ENCODE measurements at places on chromosomes 3 and 15.

DNA sequence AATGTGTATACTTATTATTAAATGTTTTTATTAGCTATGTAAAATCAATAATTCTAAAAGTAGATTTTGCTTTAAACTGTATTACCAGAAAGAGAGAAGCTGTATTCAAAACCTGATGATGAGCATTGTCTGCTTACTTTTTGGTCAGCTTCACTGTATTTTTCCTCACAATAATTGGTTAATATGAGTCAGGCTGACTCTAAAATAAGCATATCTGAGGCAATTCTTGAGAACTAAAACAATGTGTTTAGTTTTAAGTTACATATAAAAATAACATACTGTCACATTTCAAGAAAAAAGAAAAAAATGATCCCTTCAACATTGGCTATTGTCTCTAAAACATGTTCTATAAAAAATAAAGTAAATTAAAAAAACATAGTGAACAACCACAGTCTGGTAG lies 66.1 kb downstream of the EPHA3 start:
- DNase-seq: no peak

- DNase-seq: no peak
Observed at GRCh38 chr3:170809007-170809974, 60.7 kb downstream of the RPL22L1 start.

- no peak for DNase-seq
Observed at GRCh38 chr15:90683371-90683770, 33.8 kb upstream of the BLM start.

DNA sequence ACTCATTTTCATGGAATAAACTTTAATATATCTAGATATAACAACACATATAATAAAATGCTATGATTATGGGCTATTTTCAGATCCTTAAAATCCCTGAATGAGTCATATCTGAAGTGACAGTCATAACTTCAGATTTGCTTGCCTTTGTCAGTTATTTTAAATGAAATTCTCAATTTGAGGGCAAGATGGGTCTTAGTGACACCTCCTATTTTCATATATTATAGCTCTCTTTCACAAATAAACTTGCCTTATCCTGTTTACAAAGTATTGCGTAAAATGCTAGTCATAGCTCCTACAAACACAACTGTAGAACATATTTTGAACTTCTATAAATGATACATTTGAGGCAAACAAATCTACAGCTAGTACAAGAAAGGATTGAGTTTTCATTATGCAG lies 6.2 kb upstream of the THRB start:
- no peak for DNase-seq

- no peak for DNase-seq
Observed at GRCh38 chr15:41262571-41262970, 31.5 kb downstream of the CHP1 start.

DNA sequence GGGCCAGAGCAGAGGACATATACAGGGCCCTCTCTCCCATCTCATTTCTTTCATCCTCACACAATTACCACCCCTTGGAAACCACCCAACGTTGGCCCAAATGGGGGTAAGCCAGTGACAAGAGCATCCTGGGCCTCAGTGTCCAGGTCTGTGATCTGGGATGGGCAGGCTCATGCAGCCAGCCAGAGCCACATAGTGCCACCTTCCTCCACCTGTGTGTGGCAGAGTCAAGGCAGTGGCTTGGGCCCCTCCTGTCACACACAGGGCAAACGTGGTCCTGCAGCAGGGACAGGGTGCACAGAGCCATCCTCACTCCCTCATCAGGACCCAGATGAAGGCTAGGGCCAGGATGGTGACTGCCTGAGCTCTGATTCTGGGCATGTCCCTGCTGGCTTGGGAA lies 2.3 kb upstream of the MYL3 start:
- no peak for DNase-seq

DNA sequence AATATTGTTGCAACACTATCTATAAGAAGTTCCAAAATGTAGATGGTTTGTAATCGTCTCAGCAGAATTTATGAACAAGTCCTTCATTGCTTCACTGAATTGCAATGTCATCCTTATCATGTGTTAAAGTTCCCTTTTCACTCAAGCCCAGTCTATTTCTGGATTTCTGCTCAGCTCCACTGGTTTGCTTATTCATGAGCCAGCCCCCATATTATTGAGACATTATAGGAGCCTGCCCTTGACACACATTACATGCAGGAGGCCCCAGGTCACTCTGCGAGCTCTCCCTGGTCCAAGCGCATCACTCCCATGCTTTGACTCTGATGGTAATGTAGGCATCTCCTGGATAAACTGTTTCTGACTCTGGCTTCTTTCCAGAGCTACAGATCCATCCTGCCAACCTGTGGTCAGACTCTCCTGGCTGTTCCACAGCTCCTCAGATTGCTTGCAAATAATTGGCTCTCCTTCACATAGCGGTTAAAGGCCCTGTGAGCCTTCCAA lies 56.9 kb downstream of the ABTB1 start:
- no peak for DNase-seq

DNA sequence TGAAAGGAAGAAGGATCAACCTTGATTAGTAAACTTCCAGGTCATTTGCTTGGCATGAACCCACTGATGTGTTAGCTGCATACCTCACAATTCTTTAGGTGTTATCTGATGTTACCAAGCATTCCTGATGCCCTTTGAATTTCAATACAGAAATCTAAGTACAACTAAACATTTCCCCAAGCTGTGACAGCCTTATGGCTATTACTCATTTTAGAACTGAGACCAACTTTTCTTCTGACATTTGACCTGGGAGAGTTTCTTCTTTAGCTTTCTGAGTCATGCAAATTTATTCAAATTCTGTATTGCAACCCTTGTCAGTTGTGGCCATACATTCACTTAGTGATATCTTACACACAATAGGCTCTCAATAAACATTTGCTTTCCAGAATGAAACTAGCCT lies 124.3 kb downstream of the TIGIT start:
- no peak for DNase-seq

DNA sequence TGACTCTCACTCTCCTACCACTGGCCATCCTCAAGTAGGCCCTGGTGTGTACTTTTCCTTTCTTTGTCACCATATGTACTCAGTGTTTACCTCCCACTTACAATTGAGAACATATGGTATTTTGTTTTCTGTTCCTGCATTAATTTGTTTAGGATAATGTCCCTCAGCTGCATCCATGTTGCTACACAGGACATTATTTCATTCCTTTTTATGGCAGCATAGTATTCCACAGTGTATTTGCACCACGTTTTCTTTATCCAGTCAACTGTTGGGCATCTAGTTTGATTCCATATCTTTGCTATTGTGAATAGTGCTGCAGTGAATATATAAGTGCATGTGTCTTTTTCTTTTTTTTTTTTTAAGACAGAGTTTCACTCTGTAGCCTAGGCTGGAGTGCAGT lies 126.2 kb downstream of the GALK2 start:
- DNase-seq: no peak

- no peak for DNase-seq
Observed at GRCh38 chr3:150238995-150239619, 169.0 kb upstream of the TSC22D2 start.

DNA sequence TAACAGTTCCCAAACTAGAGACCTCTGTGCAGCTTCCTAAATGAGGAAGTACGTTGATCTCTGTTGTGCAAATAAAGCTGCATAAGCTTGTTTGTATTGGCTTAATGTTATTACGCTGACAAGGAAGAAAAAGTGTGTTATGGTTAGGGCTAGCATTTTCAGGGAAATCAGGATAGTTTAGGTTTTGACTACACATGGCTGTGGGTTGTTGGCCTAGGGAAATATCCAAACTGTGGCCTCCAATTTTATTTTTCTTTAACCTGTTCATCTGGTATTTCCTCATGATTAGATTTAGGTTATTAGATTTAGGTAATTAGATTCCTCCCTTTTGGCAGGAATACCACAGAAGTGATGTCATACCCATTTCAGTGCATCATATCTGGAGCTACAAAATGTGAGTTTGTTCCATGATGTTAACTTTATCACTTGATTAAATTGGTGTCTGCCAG lies 8.7 kb upstream of the MCCC1 start:
- no peak for DNase-seq

- no peak for DNase-seq
Observed at GRCh38 chr3:146037697-146038096, 123.3 kb downstream of the PLOD2 start.

DNA sequence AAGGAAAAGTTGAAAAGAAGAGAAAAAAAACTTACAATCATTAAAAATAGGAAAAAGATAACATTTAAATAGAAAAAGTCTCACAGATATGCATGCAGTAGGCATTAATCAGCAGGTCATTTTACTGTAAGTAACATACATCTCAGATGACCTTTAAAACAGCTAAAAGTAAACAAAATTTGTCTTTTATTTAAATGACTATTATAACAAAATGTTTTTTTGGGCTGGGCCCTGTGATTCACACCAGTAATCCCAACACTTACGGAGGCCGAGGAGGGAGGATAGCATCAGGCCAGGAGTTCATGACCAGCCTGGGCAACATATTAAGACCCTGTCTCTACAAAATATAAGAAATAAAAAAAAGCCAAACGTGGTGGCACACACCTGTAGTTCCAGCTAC lies 14.7 kb downstream of the IQGAP1 start:
- DNase-seq: no peak

- no peak for DNase-seq
Observed at GRCh38 chr3:34107669-34108068, 309.2 kb downstream of the PDCD6IP start.

GRCh38 chr3:170848292-170848917 lies 21.6 kb downstream of the RPL22L1 start:
- no peak for DNase-seq

GRCh38 chr15:69414701-69415167 lies 585 bp downstream of the KIF23 start:
- DNase-seq: no peak

DNA sequence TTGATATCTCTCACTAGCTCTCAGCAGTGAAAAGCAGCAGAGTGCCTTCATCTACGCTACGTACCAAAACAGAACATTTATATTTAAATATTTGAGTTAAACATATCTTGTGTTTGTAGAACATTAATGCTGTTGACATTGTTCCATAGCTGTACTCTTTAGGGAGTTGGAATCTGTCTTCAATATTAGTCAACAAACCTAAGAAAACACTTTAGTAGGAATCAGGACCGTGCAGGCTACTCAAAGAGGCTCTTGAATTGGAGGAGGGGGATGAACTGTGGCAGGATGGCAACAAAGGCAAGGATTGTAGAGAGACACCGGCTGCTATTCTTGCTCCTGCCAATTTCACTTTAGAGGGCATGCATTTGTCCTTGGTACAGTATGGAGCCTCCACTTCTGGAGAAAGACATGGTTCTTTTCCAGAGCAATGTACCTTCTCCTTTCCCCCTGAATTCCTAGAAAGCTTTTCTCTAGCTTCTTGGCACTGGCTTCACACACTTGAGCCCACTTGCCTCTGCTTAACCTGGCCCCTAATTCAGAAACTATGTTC lies 265.9 kb downstream of the CD47 start:
- DNase-seq: peak; percentile 82

All from esophagus muscularis mucosa (tissue), 4 donors.